ENCODE measurements at places on chromosomes 1 and 21. TPM values are rescaled to one million over a fixed set of nuclear protein-coding genes. Genes with fewer than 3 reads are reported as not detected.

The RCC1 gene
- total RNA-seq: 41.9 TPM

The TRIM58 gene
- 0.97 TPM for total RNA-seq

The PLEKHN1 gene
- total RNA-seq: 1.9 TPM

The ICOSLG gene
- total RNA-seq: 0.64 TPM

The RGS13 gene
- not detected for total RNA-seq

Measured in fibroblast of villous mesenchyme (primary cell).